Ascending aorta (tissue), 2 donors: ENCODE measurements at places on chromosomes 6 and 20.

DNA sequence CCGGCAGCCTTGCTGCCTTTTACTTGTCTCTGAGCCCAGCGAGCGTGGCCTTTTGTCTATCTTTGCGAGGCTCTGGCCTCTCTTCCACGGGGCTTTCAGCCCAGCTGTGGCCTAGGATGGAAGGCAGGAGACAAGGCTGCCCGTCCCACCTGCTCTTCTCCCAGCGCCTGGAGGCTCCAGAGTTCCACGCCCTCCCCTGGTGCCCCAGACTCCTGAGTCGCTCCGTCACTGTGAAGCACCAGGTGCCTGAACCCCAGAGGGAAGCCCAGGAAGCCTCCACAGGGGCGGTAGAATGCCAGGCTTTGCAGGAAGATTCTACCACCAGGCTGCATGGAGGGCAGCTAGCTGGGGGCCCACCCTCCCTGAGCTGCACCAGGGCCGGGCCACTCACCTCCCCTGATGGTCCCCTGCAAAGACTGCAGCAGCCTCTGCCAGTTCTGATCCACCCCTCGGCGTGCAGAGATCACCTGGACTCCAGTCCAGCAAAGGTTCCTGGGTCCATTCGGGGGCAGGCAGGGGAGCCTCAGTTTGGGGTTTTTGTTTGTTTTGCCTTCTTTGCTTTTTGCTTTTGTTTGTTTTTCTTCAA, 384.6 kb downstream of the CDH4 start:
- no peak for DNase-seq

DNA sequence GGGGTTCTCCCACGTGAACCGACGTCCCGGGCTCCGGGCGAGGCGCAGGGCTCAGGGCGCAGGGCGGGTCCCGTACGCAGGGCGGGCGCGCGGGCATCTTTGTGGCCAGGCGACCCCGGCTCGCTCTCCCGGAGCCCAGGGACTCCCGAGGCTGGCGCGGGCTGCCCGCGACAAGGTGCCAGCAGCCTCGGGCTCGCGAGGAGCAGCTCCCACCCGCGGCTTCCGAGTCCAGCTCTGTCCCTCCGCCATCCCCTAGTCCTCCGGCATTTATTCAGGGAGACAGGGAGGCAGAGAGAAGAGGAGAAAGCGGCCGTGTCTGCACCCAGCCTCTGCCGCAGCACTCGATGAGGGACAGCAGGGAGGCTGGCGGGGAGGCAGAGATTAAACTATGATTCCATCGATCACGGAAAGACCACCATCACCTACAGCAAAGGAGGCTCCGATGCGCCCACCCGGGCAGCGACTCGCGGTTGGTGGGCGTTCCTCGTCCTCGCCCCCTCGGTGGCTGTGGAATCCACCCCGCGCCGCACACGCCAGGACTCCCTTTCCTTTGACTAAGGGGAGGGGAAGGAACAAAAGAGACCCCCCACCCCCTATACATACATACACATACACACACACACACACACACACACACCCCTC, 1.1 kb downstream of the RGS17 start:
- DNase-seq: no peak

DNA sequence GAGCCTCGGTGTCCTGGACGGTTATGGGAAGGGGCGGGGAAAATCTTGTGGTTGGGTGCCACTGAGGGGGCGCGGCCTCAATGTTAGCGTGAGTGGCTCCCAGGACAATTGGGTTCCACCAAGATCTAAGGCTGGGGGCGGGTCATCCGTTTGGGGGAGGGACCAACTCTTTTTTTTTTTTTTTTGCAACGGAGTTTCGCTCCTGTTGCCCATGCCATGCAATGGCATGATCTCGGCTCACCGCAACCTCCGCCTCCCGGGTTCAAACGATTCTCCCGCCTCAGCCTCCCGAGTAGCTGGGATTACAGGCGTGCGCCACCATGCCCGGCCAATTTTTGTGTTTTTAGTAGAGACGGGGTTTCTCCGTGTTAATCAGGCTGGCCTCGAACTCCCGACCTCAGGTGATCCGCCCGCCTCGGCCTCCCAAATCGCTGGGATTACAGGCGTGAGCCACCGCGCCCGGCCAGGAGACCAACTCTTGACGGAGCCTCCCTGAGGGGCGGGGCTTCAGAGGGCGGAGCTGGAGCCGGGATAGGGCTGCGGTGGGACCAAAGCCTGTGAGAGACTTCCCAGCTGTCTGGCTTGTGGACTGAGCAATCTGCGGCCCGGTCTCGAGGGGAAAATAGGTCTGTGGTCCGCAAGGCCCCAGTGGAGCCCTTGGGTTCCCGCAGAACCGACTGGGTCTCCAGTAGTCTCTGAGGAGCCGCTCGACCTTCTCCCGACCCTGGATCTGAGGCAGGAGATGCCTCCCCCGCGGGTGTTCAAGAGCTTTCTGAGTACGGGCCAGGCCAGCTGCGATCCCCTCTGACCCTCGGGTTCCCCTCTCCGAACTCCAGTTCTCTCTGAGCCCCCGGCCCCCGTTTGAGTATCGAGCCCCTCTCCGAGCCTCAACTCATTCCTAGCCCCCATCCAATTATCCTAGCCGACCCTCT, 1.1 kb downstream of the SPAG4 start:
- peak; percentile 59 for DNase-seq

GRCh38 chr6:167735084-167735950, 91.4 kb upstream of the AFDN start:
- peak; percentile 40 for DNase-seq

- no peak for DNase-seq
Observed at GRCh38 chr6:13457577-13457976, 29.8 kb downstream of the GFOD1 start.

- no peak for DNase-seq
Observed at GRCh38 chr6:13116155-13116554, 212.2 kb downstream of the TBC1D7 start.

- DNase-seq: no peak
Observed at GRCh38 chr6:163698086-163698485, 283.6 kb downstream of the QKI start.

- peak; percentile 83 for DNase-seq
Observed at GRCh38 chr20:45372646-45373352, 5.3 kb downstream of the TP53TG5 start.

DNA sequence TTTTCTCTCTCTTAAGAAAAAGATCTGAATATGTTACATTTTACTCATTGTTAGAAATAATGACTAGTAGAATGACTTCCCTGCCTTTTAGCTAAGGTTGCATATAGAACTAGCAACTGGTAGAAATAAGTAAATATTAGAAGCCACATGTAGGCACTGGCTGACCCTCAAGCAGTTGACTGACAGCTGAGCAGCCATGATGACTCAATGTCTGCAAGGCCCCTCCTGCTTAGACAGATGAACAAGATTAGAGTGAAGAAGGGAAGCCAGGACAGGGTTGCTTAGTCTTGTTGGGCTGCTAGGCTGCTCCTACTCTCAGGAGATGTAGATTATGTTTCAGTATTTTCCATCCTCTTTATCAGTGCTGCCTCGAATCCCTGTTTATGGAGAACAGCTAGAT, 6.5 kb downstream of the MEP1A start:
- no peak for DNase-seq

DNA sequence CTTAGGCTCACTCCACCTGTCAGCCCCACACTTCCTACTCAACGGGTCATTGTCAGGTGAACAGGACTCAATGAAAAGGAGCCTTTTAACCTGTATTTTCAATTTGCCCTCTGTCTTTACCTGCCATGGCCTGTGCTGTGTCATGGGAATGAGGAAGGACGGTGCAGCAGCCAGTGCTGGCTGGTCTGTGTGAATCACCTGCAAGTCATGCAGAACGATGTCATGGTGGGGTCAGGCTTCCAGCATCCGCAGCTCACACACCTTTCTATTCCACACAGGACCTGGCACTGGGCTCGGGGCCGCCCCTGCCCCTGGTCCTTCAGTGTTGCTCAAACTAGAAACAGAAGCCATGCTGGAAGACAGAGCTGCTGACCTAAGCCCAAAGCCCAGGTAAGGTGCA, 188.7 kb upstream of the GMDS start:
- DNase-seq: no peak

GRCh38 chr6:10194816-10195672, 219.8 kb downstream of the TFAP2A start:
- DNase-seq: no peak

- peak; percentile 85 for DNase-seq
Observed at GRCh38 chr6:35489995-35490791, 6.7 kb downstream of the TEAD3 start.

- no peak for DNase-seq
Observed at GRCh38 chr20:40317156-40317790, 371.8 kb downstream of the MAFB start.

DNA sequence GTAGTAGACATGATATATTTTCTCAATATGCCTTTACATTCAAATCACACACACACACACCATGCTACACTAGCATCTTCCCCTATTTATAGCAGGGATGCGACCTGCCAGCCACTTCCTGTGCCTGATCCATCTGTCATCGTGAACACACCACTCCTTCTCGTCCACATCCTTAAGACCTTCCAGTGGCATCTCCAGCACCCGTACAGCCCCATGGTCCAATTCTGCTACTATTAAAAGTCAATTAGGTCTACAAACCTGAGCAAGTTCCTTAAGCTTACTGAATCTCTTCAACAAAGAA, 54.5 kb downstream of the KIF16B start:
- no peak for DNase-seq

DNA sequence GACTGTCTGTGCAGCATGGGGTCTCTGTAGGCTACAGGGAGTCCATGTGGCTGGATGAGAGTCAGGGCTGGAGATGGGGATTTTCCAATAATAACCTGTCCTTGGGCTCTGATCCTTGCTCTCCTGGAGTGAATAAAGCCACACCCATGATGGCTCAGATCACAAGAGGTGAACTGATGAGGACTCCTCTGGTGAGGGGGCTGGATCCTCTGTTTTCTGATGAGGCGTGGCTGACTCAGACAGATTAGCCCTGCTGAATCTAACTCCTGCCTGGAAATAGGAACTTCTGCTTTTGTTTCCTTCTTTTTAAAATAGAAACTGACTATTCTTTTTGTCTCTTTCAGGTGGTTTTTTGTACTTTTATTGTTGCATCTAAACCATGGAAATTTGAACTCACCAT, 27.0 kb downstream of the CST9L start:
- no peak for DNase-seq

DNA sequence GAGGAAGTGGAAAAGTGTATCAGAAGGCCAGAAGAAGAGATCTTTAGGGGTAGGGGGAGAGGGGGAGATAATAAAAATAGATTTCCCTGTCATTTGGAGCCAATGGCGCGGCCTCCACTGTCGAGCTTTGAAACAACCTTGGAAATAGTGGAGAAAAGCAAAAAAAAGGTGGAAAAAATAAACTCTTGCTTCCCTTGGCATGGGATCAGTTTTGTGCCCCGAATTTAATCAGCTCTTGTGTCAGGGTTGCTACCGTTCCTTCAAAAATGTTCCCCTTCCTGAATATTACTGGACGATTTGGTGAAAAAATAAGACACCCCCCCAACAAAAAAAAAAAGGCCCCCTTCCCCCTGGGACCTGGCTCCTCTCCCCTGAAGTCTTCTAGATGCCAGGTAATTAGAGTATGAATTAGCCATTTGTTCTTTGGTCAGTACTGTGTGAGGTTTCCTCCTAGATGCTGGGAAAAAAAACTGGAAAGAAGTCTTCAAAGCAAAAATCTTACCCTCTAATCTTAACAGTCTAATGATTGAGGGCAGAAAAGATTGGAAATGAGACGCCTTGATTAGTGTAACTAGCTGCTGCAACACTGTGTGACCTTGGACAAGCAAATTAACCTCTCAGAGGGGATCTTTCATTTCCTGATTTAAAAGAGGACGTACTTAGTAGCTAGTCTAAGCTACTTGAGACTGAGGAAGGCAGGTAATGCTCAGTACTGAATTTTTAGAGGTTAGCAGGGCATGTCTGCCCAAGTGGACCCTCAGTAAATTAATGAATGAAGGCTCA, 872 bp upstream of the RBM39 start:
- DNase-seq: no peak

DNA sequence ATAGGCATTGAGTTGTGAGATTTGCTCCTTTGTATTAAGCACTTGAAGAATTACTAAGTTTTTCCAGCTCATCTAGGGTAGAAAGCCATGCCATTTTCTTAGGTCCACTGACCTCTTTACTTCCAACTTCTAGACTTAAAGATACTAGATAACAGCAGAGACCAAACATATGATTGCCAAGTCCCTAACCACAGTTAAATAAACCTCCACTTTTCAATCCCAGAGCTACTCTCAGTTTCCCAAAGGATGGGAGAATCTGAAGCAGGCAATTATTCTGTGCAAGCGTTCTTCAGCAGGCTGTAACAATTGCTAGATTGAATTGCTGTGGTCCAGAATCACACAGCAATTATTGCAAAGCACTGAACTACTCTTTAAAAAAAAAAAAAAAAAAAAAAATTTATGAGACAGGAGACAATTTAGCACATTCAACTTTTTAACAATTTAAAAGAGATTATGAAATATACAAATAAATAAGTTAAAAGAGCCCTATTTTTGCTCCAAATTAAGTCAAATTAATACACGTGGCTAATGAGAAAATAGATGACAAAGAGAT, 104.0 kb upstream of the PRSS16 start:
- no peak for DNase-seq

DNA sequence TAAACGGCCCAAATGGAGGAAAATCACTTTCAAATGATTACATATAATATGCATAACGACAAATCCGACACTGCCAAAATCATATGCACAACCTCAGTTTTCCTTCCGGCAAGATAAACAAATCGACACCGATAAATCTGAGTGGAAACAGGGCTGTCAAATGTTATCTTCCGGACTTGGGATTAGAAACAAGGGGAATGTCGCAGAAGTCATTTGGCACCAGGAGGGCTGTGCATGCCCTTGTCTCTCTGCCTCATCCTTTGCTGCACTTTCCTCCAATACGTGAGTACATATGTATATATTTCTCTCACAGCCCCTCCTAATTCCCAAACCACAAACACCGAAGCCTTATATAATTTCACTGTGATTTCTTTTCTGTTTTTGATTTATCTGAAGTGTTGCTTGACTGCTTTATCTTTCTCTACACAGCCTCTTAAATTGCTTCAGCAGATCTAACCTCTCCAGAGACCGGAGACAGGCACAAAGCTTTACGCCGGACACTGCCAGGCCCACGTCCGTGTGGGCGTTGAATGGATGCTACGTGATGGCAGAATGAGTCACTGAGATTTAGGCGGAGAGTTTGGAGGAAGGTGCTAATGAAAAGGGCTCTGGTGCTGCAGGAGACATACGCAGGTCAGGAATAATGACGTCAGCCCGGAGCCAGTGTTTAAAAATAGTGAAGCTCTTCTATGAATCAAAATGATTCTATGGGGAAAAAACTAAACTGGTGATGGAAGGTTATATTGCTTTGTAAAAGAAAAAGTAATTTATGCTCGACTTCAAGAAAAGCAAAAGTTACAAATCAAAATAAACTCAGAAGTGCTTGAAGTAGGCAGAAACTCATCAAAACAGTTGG, 21.0 kb upstream of the PRELID3B start:
- DNase-seq: no peak

GRCh38 chr6:126957721-126958120, 160.8 kb upstream of the RSPO3 start:
- no peak for DNase-seq

- DNase-seq: no peak
Observed at GRCh38 chr6:20328266-20328923, 73.3 kb upstream of the E2F3 start.

GRCh38 chr20:11453430-11453829, 464.3 kb upstream of the BTBD3 start:
- DNase-seq: no peak

- no peak for DNase-seq
Observed at GRCh38 chr6:108403236-108403635, 108.4 kb downstream of the AFG1L start.

- no peak for DNase-seq
Observed at GRCh38 chr6:1585669-1586049, 24.1 kb upstream of the FOXC1 start.

GRCh38 chr20:31568773-31569162, 36.3 kb upstream of the ID1 start:
- no peak for DNase-seq

- no peak for DNase-seq
Observed at GRCh38 chr6:12381587-12381986, 91.4 kb downstream of the EDN1 start.
